Stimulated activated CD8-positive, alpha-beta memory T cell treated with anti-CD3 and anti-CD28 coated beads, Interleukin-4, amount 100 ng/mL, for 48 hours (primary cell): ENCODE measurements at places on chromosomes 6 and 20.
A peak's percentile ranks its signal among the peaks of the same experiment; 100 is the strongest.

DNA sequence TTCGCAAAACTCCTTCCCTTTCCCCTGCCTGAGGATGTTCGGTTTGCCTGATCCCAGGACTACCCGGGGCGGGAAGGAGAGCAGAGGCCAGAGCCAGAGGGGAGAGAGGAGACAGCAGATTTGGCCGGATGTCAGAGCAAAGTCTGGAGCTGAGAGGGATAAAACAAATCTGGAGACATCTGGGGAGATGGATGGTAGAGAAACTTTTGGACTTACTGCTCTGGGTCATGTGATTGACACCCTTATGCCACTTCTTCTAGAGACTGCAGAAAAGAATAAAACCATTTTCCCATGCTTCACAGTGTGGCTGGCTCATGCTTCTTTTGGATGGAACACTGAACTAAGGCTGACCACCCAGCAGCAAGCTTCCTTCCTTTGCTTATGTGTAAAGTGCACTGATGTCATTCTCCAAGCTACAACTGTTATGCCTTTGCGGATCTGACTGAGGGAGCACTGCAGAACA, 174.7 kb downstream of the FOXC1 start:
- DNase-seq, result no peak

GRCh38 chr6:138526822-138527235, 27.5 kb upstream of the NHSL1 start:
- no peak for DNase-seq

GRCh38 chr6:36962874-36963273, 8.3 kb downstream of the PI16 start:
- DNase-seq, result peak; percentile 80

DNA sequence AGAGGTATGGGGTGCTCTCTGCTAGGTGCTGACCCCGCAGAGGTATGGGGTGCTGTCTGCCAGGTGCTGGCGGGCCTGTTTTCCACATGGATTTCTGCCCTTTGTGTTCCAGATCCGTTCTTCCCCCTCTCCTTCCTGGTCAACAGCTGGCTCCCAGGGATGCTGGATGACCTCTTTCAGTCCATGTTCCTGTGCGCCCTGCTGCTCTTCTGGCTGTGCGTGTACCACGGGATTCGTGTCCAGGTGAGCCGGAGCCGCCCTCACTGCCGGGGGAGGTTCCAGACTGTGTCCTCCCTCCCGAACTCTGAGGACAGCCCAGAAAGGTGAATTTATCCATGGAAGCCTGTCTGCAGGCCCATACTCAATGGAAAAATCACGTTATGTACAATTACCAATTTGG, 36.3 kb downstream of the DYNLT1 start:
- DNase-seq, result no peak

DNA sequence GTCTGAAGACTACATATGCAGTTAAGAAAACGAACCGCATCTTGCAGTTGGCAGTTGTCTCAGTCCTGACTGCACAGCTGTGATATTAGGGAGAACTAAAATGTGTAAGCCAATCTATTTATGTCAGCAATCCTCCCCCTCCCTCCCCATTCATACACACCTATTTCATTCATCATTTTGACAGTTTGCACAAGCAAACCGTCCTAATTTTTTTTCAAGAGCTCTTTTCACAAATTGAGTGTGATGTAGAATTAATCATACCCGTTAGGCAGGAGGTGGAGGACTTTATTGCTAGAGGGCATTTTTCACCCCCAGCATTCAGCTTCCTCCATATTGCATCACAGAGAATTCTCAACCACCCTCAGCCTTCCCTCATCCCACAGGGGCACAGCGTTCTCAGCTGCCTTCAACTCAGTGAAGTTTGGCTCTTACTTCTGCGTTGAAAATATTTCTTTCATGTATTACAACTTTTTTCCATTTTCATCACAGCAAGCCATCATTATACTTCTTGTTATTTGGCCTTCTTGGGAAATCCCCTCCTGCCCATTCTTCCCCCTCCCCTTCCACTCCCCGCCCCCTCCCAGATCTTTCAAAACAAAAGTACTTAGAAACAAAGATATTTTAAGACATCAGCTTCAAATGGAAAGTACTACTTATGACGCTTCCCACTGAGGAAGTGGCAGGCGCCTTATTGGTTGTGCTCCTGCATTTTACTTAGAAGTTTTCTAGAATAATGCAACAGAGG, 37.5 kb downstream of the NOX3 start:
- DNase-seq, result peak; percentile 71

DNA sequence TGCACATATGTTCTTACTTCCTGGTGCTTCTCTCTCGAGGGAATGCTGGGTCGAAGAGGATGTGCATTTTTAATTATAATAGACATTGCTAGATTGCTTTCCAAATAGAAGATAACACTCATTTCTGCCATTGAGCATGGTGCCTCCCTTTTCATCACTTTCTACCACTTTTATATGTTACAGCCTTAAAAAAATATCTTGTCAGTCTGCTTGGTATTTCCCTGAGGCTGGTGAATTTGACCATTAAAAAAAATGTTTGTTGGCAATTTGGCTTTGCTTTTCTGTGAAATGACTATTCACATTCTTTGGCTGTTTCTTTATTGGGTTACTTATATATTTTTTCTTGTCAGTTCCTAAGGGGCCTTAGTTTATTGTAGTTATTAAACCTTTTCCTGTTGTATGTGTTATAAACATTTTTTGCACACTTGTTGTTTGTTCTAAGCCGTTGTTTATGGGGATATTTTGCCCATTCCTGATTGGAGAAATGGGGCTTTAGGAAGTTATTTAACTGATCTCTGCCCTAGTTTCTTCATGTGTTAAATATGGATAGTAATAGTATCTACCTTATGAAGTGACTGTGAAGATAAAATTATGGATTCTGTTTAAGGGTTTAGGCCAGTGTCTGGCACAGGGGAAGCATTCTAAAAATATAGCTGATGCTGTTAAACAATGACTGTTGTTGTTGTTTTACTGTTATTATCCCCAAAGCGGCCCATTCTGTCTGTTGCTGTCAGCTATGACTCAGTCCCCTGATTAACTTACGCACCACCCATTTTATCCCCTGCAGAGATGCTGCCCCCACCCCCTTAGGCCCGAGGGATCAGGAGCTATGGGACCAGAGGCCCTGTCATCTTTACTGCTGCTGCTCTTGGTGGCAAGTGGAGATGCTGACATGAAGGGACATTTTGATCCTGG, 3.8 kb downstream of the DDR1 start:
- DNase-seq, result no peak

GRCh38 chr20:45701873-45702272, at the start of gene WFDC13:
WFDC13 (plus strand) TSS chr20:45702038; CDS start chr20:45702124, 86 bp downstream.
- DNase-seq, result no peak

DNA sequence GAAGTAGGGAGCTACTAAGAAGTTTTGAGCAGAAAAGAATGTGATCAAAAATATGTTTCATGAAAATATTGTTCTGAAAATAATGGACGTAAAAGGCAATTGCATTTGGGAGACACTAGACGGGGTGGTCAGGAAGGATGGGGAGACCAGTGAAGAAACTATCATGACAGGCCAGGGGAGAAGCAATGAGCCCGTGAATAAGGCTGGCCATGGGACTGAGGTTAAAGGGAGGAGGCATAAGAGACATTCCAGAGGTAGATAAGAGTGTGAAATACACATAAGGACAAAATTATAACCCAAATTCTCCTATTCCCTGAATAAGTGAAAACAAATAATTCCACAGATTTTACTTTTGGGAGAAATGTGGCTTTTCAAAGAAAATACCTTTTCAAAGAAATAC, 51.7 kb downstream of the MARCKS start:
- no peak for DNase-seq

GRCh38 chr6:50271817-50272216, 222.1 kb upstream of the DEFB112 start:
- no peak for DNase-seq

GRCh38 chr6:106270414-106270813, 55.1 kb downstream of the ATG5 start:
- no peak for DNase-seq

- no peak for DNase-seq
Observed at GRCh38 chr6:164826831-164827468, 482.5 kb downstream of the C6orf118 start.

GRCh38 chr6:100203400-100203799, 209.4 kb upstream of the MCHR2 start:
- DNase-seq, result no peak

DNA sequence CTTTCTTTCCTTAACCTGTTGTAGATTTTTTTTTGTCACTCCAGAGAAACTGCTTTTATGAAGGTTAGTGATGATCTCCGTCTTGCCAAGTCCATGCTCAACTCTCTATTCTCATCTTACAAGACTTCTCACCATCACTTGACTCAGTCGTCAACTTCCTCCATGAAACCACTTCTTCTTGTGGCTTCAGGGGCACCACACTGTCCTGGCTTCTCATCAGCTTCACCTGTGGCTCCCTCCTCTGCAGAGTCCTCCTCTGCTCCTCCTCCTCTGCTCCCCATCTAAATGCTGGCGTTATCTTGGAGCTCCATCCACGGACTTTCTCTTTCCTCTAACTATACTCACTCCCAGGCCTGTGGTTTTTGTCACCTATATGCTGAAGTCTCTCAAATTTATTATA, 187.5 kb downstream of the BACH2 start:
- peak; percentile 56 for DNase-seq

GRCh38 chr6:124433387-124434160, 528.7 kb upstream of the RNF217 start:
- DNase-seq, result no peak

DNA sequence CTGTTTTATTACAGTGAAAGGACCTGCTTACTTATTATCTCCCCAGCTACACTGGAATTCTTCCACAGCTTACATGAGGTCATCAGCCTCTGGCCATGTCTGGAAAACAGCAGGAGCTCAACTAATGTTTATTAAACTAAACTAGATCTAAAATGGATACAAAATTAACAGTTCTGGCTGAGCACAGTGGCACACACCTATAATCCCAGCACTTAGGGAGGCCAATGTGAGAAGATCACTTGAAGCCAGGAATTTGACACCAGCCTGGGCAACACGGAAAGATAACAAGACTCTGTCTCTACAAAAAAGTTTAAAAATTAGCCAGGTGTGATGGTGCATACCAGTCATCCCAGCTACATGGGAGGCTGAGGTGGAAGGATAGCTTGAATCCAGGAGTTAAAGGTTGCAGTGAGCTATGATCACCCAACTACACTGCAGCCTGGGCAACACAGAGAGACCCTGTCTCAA, 220.8 kb upstream of the MARCKS start:
- no peak for DNase-seq

- peak; percentile 69 for DNase-seq
Observed at GRCh38 chr6:11381801-11382513, 149.5 kb upstream of the NEDD9 start.

- DNase-seq, result no peak
Observed at GRCh38 chr6:153564803-153565202, 433.7 kb upstream of the RGS17 start.
